Activated B cell treated with CpG ODN at 0.5 μM for 24 hours (primary cell): ENCODE measurements at places on chromosomes 2 and 18. TPM values are rescaled to one million over a fixed set of nuclear protein-coding genes. Genes with fewer than 3 reads are reported as not detected.

Gene RGPD4
- 0.07 TPM in 1 of 2 replicates, not detected in the other for total RNA-seq

DNA sequence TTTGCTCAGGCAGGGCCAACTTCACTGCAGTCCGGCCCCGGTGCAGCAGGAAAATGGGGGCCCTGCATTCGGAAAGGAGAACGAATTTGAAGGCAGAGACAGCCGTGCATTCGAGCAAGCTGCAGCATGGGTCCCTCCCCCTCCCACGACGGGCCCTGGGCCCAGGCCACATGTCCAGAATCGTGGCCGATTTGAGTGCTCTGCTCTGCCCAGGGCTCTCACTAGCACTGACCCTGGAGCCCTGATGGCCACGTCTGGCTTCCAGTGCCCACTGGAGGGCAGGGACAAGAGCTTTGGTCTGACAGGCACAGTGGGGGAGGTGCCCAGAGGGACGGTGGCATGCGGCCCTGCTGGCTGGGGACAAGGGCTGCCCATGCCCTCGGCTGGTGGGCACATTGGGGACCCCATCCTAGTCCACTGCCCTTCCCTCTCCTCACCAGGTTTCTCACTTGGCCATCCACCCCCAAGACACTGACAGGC is 14.4 kb upstream of the KLHL30 start:
- DNase-seq: no peak

Gene NDUFB3
- 85.4 and 94.2 TPM in 2 replicates for total RNA-seq

DNA sequence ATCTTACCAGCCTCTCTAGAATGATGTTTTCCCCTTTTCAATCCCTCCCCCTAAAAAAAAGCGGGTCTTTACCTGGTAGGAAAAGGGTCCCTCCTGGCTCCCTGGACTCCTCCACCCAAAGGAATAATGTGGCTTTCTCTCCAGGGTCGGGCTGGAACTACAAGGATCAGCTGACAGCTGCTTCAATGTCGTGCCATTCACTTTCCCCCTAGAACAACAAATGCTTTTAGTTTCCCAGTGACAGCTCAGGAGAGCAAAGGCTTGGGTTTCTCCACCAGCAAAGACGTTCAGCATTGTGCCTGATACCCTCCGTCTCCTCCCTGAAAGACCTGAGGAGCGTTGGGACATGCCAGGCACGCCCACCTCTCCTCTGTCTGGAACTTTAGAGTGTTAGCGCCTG is 173.8 kb upstream of the SIX3 start:
- no peak for DNase-seq

DNA sequence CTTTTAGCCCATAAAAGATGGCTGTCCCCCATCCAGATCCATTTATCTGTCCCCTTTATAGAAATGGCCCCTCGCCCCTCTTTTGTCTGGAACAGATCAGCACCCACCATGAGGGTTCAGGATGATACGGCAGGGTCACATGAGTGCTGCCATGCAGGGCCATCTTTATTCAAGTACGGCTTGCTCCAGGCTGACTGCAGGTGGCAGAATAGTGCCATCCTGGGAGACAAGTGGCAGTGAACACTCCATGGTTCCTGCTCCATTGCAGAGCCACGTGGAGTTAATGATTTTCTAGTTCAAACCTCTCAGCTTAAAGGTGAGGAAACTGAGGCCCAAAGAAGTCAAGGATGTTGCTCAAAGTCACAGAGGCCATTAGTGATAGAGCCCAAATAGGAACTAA is 180.6 kb downstream of the CLIP4 start:
- no peak for DNase-seq
